ENCODE measurements at places on chromosomes 3 and 15.

GRCh38 chr3:24258727-24259600 is 235.7 kb downstream of the THRB start:
- H3K27me3 ChIP-seq, result no peaks in the 10 kb centered on the region
- DNase-seq, result peak; percentile 30
- no peaks in the 10 kb centered on the region for H3K36me3 ChIP-seq
- no peak overlapping the region for H3K4me3 ChIP-seq
- no peak overlapping the region for H3K27ac ChIP-seq
- peaks cover 3% of the 10 kb centered on the region for H3K4me1 ChIP-seq

- peak; percentile 53 for DNase-seq
- peak overlapping the region; percentile 60 for H3K27ac ChIP-seq
- peaks cover 8% of the 10 kb centered on the region for H3K4me1 ChIP-seq
- no peaks in the 10 kb centered on the region for H3K27me3 ChIP-seq
- H3K4me3 ChIP-seq, result no peak overlapping the region
Observed at GRCh38 chr3:19885468-19885867, 48.5 kb downstream of the EFHB start.

DNA sequence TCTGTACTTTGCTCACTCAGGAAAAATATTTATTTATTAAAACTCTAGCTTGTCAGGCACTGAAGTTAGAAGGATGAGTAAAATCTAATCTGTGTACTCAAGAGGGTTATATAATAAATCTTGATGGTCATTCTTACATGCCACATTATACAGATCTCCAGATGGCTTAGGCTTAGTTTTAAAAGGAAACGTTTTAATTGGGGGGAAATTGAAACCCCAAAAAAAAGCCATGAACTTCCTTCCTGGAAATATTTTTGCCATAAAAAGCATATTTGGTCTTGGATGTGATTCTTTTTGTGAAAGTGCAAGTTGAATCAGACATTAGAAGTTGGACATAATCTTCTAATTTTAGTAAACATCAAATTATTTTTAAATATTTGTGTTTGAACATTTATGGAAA is 6.0 kb downstream of the SENP8 start:
- H3K27ac ChIP-seq, result no peak overlapping the region
- H3K36me3 ChIP-seq, result no peaks in the 10 kb centered on the region
- DNase-seq, result no peak

DNA sequence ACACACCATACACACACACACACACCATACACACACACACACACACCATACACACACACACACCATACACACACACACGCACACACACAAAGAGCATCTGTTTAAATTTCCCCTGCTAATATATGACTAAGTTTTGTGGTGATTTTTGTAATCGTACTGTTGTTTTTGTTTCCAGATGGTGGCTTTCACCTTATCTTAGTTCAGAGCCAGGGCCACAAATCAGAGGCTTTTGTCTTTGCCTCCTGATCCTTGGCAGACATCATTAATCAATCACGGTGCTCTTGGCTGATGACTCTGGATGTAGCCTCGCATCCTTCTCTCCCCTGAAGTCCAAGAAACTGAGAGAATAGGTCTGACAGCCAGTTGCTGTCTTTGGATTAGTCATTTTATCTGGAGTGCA is 52.1 kb downstream of the EDEM1 start:
- H3K27ac ChIP-seq, result no peak overlapping the region
- no peaks in the 10 kb centered on the region for H3K4me1 ChIP-seq
- H3K4me3 ChIP-seq, result no peak overlapping the region
- DNase-seq, result no peak
- H3K36me3 ChIP-seq, result no peaks in the 10 kb centered on the region

GRCh38 chr15:70046679-70047369 is 50.9 kb downstream of the TLE3 start:
- no peak overlapping the region for H3K27ac ChIP-seq
- no peak overlapping the region for H3K4me3 ChIP-seq
- H3K4me1 ChIP-seq, result no peaks in the 10 kb centered on the region
- peaks cover 31% of the 10 kb centered on the region for H3K36me3 ChIP-seq

- no peaks in the 10 kb centered on the region for H3K36me3 ChIP-seq
- H3K27me3 ChIP-seq, result no peaks in the 10 kb centered on the region
- H3K27ac ChIP-seq, result no peak overlapping the region
- peak overlapping the region; percentile 86 for H3K4me3 ChIP-seq
- DNase-seq, result peak; percentile 13
- peaks cover 8% of the 10 kb centered on the region for H3K4me1 ChIP-seq
Observed at GRCh38 chr3:142888099-142888480, 793 bp downstream of the PCOLCE2 start.

DNA sequence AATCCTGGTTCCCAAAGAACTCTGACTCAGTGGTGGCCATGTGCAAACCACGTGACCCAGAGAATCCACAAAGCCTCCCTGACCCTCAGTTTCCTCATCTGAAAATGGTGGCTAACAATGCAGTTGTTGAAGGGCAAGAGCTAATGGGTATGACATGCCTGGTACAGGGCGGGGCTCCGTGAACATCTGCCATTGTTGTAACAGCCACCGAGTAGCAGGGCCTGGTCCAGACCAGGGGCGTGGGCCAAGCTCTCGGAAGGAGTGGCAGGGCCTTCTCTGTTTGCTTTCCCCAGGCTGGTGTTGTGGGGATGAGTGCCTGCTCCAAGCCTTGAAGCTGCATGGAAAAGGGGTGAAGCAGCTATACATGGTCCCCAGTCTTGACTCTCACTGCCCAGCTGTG is 13.4 kb downstream of the MAPKAPK3 start:
- peaks cover 28% of the 10 kb centered on the region for H3K4me1 ChIP-seq
- no peaks in the 10 kb centered on the region for H3K27me3 ChIP-seq
- no peak overlapping the region for H3K4me3 ChIP-seq
- no peak overlapping the region for H3K27ac ChIP-seq

DNA sequence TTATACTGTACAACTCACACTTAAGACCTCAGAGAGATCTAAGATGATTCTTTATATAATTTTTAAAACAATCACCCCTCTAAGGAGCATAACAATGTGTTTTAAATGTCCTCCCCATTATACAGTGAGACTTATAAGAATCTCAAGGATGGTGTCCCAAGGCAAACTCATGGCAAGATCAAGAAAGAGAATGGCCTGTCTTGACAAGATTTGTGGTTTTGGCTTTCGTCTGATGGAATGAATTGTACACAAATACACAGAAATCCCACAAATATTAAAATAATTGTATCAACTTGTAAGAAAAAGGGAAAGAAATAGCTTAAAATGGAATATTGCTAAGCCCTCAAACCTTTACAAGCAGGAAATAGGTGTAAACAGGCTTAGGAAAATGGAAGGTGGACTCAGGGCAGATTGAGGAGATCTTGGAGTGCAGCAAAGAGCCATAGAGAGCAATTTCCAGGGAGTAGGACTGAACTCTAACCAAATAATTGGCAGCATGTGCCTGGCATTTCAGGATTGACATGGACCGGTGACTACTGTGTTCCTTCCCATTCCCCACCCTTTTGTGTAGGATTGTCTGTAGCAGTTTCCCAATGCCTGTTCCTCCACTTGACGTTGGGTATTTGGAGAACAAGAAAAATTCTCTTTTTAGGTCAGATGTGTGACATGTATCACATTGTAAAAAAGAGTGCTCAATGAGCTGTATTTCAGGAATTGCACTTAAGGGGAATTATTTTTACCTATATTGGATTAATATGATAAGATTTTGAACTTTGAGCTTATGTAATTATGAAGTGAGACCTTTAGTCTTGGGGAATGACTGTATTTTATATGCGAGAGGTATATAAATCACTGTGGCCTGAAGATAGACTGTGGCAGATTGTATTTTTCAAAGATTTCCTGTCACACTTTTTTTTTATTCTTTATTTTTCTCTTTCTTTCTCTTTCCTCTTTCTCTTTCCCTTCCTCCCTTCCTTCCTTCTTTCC is 317.8 kb upstream of the SLITRK3 start:
- H3K27me3 ChIP-seq, result no peaks in the 10 kb centered on the region
- no peaks in the 10 kb centered on the region for H3K4me1 ChIP-seq
- no peaks in the 10 kb centered on the region for H3K36me3 ChIP-seq
- DNase-seq, result no peak
- H3K4me3 ChIP-seq, result no peak overlapping the region

DNA sequence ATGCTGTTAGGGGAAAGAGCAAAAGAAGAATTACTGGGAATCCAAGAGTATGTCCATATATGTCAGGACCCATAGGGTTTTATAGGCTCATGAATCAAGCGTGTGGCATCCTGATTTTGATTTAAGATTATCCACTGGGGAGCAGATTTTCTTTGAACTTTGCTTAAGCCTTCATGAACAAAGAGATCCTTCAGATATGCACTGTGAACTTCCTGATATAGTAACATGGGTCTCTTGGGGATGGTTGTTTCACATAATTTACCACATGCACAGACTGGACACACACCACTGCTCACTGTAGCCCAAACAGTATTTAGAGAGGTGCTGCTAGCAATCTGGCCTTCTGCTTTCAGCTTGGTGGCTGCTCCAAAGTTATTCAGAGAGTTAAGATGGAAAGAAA is 200.9 kb upstream of the ZPLD1 start:
- no peaks in the 10 kb centered on the region for H3K27me3 ChIP-seq
- no peak overlapping the region for H3K27ac ChIP-seq
- H3K4me3 ChIP-seq, result no peak overlapping the region
- DNase-seq, result no peak

GRCh38 chr3:42106646-42107045 is 15.5 kb downstream of the TRAK1 start:
- no peak overlapping the region for H3K4me3 ChIP-seq
- H3K4me1 ChIP-seq, result peaks cover 4% of the 10 kb centered on the region
- DNase-seq, result no peak
- H3K36me3 ChIP-seq, result peaks cover 9% of the 10 kb centered on the region
- no peaks in the 10 kb centered on the region for H3K27me3 ChIP-seq
- H3K27ac ChIP-seq, result no peak overlapping the region

DNA sequence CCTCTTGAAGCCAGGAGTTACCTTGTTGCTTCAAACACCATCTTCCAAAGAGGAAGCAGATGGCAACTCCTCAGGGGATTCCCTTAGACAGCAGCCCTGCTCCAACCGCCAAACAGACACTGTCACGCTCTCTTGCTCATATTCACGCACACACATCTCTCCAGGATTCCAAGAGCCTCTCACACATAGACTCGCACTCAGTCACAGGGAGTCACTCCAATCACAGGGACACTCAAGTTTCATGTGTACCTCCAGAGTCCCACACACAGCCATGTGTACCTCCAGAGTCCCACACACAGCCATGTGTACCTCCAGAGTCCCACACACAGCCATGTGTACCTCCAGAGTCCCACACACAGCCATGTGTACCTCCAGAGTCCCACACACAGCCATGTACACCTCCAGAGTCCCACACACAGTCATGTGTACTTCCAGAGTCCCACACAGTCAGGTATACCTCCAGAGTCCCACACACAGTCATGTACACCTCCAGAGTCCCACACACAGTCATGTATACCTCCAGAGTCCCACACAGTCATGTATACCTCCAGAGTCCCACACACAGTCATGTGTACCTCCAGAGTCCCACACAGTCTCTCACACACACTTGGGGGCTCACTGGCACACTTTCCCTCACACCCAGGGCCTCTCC is 6.1 kb downstream of the VWA5B2 start:
- H3K27ac ChIP-seq, result no peak overlapping the region
- DNase-seq, result no peak
- H3K4me1 ChIP-seq, result peaks cover 11% of the 10 kb centered on the region
- H3K27me3 ChIP-seq, result peaks cover 33% of the 10 kb centered on the region
- no peaks in the 10 kb centered on the region for H3K36me3 ChIP-seq

DNA sequence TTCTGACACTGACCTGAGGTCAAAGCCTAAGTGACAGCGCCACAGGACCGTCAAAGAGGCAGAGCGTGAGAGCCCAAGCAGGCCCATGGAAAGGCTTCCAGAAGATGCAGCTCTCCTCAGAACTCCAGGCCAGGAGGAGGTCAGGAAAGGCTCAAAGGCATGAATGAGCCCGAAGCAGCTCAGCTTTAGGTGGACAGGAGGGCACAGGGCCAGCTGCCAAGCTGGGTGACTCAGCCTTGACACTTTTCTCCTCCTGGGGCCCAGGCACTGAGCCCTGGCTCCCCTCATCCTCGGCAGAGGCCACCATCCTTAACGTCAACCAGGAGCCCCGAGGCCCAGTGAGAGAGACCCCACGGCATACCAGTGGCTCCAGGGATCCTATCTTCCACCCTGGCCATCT is 62.9 kb downstream of the ADCY5 start:
- no peak overlapping the region for H3K27ac ChIP-seq
- no peak overlapping the region for H3K4me3 ChIP-seq
- DNase-seq, result no peak

GRCh38 chr3:68904064-68904463 is 28.3 kb downstream of the TAFA4 start:
- no peak for DNase-seq
- H3K36me3 ChIP-seq, result no peaks in the 10 kb centered on the region
- no peak overlapping the region for H3K4me3 ChIP-seq
- H3K27ac ChIP-seq, result no peak overlapping the region
- no peaks in the 10 kb centered on the region for H3K4me1 ChIP-seq
- H3K27me3 ChIP-seq, result peaks cover 6% of the 10 kb centered on the region

DNA sequence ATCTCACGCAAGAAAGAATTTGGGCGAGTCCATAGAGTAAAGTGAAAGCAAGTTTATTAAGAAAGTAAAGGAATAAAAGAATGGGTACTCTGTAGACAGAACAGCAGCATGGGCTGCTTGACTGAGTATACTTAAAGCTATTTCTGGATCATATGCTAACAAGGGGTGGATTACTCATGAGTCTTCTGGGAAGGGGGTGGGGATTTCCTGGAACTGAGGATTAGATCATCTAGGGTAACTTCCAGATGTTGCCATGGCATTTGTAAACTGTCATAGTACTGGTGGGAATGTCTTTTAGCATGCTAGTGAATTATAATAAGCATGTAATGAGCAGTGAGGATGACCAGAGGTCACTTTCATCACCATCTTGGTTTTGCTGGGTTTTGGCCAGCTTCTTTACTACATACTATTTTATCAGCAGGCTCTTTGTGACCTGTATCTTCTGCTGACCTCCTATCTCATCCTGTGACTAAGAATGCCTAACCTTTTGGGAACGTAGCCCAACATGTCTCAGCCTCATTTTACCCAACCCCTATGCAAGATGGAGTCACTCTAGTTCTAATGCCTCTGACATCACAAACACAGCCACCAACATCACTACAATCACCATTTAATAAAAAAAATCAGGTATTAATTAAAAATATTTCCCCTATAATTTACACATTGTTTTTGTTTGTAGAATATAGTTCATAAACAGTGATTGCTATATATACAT is 890.7 kb upstream of the EPHA6 start:
- peak; percentile 100 for DNase-seq
- peak overlapping the region; percentile 45 for H3K27ac ChIP-seq
- no peak overlapping the region for H3K4me3 ChIP-seq
- no peaks in the 10 kb centered on the region for H3K36me3 ChIP-seq

DNA sequence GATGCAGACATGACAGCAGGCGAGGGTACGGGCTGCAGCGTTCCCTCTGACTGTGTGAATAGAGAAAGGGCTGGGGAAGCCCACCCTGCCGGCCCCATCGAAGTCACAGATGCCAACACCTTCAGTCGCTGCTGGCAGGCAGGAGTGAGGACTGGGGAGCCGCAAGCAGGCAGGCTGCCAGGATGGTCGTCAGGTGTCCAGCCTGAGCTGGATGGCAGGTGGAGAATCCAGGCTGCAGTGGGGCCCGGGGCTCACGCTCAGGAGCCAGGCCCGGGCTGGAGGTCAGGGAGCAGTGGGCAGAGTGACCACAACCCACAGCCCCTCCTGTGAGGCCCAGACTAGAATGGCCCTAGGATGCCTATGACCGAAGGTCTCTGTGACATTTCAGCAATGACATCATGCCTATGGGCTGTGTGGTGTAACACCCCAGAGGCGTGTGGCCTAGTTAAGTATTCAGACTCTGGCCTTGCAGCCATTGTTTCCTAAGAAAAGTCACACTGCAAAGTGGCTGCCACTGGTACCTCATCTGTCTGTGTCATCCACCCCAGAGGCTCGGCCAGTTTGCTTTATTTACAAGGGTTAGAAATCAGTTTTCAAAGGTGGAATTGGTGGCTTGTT is 15.7 kb downstream of the PRR23E start:
- no peak overlapping the region for H3K27ac ChIP-seq
- H3K27me3 ChIP-seq, result peaks cover 15% of the 10 kb centered on the region
- H3K4me1 ChIP-seq, result no peaks in the 10 kb centered on the region
